NCI-H1092 treated with DMSO at 0.1 percent for 48 hours (cell line): ENCODE measurements at places on chromosomes 3 and 15.

- DNase-seq, result no peak
Measured at GRCh38 chr3:165918657-165918979, 81.4 kb upstream of the BCHE start.

DNA sequence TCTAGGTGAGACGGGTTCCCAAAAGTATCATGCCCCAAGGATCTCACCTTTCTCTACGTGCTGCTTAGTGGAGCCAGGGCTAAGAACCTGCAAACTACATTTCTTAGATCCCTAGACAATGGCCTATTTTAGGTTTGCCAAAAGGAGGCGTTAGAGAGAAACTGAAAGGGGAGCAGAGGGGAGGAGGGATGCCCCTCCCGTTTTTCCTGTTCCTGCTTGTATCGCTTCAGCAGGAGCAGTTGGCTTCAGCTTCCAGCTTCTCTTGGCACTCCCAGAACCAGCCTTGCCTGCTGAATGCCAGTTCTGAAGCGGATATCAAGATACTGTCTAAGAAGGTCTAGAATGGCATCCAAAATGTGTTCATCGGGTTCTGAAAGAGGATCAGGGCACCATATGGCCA, 58.4 kb upstream of the ABHD17C start:
- DNase-seq, result no peak

GRCh38 chr15:36921484-36922091, 178.8 kb downstream of the MEIS2 start:
- no peak for DNase-seq

GRCh38 chr3:13134879-13135206, 61.6 kb upstream of the IQSEC1 start:
- no peak for DNase-seq

DNA sequence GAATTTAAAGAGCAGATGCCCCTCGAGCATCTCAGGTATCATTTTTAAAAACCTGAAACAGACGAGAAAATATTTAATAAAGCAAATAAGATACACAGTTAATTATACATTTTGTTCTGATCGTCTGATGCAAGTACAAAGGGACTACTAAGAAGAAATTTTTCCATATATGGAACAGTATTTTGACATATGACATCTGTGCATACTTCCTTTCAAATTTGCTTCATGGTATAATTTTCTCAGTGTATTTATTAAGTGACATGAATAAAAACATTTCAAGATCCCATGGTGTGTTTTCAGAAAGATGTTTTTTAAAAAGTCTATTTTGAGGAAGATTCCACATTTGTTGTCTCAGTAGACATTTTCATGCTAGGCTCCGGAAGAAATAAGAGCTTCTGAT, 208.1 kb downstream of the VGLL3 start:
- DNase-seq, result no peak

GRCh38 chr3:125150525-125151441, 61.8 kb downstream of the SLC12A8 start:
- no peak for DNase-seq

- DNase-seq, result peak; percentile 47
Measured at GRCh38 chr3:168248383-168249204, 152.9 kb upstream of the GOLIM4 start.

- DNase-seq, result no peak
Measured at GRCh38 chr15:75182187-75183131, 19.2 kb upstream of the C15orf39 start.

DNA sequence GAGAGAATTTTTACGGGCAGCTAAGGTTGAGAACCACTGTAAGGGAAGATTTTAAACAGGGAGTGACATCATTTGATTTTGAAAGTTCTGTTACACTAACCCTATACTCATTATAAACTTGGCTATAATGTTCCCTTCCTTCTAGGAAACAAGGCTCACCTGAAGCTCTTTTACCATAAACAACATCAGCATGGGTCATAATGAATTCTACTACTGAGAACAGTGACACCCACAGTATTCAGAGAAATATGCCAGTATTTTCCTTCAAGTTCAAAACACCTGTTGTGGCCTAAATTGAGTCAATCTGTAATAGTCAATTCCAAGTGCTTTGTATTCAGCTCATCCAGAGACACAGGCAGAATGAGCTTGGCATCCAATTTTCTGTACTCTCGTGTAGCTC, 175.3 kb upstream of the STT3B start:
- DNase-seq, result no peak

- no peak for DNase-seq
Measured at GRCh38 chr3:182730675-182731042, 62.6 kb upstream of the ATP11B start.
